NCI-H460 (cell line): ENCODE measurements at places on chromosomes 16 and 17. TPM values are rescaled to one million over a fixed set of nuclear protein-coding genes. Genes with fewer than 3 reads are reported as not detected.

DNA sequence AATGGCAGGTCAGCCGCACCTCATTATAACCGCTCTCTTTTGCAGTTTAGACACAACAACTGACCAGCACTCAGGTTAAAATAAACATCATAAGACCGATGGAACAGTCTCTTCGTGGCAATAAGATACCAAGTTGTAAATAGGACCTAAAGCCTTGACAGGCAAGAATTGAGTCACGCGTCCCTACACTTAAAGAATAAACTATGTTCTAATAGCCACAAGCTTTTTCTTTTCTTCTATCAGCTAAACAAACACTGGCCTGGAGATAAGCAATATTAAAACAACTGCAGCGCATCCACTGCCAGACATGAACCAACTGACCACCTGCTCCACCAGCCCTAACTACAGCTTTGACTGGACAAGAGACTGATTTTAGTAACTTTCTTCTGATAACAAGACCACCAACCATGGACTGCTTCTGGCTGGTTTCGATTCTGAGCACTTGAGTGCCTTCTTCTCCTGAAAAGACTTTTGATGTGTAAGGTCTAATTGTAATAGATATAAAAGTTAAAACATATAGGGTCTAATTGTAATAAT lies 17.5 kb downstream of the SLFN12L start:
- no peak for DNase-seq

DNA sequence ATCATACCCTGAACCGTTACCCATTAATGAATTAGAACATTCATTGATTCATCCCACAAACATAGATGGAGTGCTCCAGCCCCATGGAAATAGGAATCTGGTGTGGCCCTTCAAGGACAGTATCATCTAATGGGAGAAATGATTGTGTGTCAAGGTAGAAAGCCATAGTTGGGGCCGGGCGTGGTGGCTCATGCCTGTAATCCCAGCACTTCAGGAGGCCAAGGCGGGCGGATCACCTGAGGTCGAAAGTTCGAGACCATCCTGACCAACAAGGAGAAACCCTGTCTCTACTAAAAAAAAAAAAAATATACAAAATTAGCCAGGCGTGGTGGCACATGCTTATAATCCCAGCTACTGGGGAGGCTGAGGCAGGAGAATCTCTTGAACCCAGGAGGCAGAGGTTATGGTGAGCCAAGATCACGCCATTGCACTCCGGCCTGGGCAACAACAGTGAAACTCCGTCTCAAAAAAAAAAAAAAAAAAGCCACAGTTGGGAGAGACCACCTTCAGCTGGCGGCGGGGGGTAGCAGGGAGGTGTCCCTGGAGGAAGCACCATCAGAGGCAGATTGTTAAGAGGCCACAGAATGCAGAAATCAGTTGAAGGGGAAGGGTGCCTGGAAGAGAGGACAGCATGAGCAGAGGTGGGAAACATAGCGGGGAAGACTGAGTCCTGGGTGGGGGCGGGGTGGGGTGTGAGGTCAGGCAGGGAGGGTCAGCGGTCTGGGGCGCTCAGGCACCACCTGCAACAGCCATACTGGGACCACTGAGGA lies 60.0 kb downstream of the USP22 start:
- no peak for DNase-seq

- DNase-seq, result no peak
Observed at GRCh38 chr17:77729587-77729986, 228.9 kb upstream of the TNRC6C start.

DNA sequence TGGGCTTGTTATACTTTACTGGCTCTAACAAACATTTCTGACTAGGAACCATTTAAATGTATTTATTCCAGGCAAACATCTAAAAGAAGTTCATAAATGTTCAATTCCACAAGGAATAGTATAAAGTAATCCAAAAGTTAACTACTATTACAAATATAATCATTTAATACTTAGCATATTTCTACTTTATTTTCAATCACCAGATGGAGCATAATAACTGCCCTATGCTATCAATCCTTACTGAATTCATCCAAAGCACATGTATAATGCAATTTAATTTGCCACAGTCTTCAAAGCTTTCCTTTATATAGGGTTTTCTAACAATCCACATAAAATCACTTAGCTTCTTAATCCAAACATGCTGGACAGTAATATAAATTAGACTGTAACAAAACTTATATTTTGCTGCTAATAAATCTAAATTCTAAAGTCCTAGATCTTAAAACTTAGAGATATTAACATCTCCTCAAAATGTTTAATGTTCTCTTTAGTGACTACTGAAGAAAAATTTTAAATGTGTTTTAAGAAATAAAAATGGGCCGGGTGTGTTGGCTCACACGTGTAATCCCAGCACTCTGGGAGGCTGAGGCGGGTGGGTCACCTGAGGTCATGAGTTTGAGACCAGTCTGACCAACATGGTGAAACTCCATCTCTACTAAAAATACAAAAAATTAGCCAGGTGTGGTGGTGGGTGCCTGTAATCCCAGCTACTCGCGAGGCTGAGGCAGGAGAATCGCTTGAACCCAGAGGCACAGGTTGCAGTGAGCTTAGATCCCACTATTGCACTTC lies 5.9 kb downstream of the MEIOB start:
- no peak for DNase-seq

DNA sequence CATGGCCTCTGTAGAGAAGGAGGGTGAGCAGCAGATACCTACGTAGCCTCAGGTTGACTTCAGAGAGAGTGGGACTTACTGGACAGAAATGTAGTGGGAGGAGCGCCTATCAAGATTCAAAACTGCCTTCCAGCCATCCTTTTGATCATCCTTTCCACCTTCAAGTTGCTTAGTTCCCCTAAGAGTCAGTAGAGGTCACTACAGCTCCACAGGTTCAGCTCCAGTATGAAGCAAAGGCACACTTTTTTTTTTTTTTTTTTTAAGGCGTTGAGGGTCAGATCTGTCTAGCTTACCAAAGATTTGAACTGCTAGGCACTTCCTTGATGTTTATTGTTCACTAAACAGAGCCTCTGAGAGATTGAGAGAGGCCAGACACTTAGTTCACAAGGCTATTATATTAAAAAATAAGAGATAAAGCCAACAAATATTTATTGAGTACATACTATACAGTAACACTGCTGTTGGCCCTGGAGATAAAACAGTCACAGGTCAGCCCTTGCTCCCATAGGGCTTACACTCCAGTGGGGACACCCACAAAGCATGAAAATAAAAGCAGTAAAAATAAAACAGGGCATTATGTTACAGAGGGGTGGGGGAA lies 3.1 kb downstream of the RNF227 start:
- DNase-seq, result peak; percentile 81

- DNase-seq, result no peak
Observed at GRCh38 chr16:58624209-58624608, 5.4 kb downstream of the CNOT1 start.

GRCh38 chr17:66466840-66467367 lies 164.5 kb downstream of the PRKCA start:
- peak; percentile 95 for DNase-seq

Gene KRT40
- total RNA-seq, result not detected in 2 replicates

Gene CAVIN1
- 64.0 and 70.4 TPM in 2 replicates for total RNA-seq

Gene DNAI2
- total RNA-seq, result not detected in 2 replicates

Gene SPN
- total RNA-seq, result not detected in 2 replicates
